Activated gamma-delta T cell (primary cell): ENCODE measurements at places on chromosomes 6 and 20.

DNA sequence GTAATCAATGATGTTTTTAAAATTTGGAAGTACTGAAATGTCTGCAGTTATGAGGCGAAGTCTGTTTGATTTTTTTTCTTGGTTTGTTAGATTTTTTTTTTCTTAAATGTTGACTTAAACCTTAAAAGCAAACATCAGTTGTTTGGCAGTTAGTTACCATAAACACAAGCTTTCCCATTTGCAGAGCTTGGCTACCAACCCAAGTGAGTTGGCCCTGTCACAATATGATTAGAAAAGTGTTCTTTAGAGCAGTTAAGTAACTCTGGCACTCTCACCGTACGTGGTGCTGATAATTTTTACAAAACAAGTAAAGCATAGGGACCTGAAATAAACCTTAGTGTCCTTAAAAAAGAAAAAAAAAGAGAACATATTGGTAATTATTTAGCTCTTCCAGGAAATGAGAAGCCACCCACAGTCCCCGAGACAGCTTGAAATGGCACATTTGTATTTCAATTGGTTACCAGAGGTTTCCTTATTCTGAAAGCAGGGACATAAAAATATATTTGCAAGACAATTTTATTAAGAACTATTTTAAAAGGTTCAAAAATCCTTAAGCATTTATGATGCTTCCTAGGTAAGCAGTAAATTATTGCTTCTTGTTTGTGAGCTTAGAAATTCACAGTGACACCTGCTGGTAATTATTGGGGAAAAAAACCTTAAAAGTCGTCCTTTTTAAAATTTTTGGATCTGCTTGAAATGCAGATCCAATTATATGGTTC lies 3.9 kb downstream of the HEY2 start:
- no peak for DNase-seq

DNA sequence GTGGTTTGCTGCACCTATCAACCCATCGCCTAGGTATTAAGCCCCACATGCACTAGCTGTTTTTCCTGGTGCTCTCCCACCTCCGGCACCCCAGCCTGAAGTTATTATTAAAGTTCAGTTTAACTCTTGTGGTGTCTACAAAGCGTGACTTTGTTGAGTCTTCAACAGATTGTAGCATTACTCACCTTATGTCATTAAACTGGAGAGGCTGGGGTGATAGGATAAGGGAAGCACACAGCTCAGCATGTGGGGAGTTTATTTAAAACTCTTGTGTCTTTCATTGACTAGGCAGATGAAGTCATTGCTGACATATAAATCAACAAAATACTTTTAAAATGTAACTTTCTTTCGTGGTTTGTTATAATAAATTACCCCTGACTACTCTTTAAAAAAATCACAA lies 84.7 kb upstream of the GCM1 start:
- no peak for DNase-seq

GRCh38 chr20:8755340-8756118 lies 313.4 kb upstream of the PLCB4 start:
- no peak for DNase-seq

DNA sequence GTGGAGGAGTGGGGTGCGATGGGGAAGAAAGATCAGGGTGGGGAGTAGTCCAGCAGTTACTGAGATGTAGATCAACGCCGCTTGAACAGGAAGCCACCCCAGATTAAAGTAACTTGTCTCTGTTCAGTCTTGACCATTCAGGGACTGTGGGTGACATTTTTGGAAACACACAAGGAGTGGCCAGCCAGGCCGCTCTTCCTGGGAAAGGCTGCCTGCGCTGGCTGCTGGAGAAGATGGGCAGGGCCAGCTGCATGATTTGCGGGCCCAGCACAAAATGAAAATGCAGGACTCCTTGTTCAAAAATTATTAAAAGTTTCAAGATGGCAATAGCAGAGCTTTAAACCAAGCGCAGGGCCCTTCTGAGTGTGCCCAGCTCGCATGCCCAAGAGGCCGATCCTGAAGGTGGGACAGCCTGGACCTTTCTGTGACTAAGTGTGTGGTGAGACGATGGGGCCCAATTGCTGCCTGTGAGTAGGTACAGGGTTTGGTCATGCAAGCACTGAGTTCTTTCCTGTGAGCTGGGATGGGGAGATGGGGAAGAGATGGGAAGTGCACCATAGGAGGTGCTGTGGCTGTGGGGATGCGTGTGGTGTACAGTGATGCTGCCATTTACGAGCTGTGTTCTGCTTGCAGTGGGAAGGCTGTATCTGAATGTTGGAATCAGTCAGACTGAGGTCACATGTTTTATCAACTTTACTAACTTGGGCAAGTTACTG lies 51.3 kb downstream of the DAAM2 start:
- DNase-seq = no peak

GRCh38 chr6:7833751-7834070 lies 76.9 kb downstream of the TXNDC5 start:
- no peak for DNase-seq

GRCh38 chr6:112634376-112634775 lies 287.2 kb downstream of the RFPL4B start:
- no peak for DNase-seq

DNA sequence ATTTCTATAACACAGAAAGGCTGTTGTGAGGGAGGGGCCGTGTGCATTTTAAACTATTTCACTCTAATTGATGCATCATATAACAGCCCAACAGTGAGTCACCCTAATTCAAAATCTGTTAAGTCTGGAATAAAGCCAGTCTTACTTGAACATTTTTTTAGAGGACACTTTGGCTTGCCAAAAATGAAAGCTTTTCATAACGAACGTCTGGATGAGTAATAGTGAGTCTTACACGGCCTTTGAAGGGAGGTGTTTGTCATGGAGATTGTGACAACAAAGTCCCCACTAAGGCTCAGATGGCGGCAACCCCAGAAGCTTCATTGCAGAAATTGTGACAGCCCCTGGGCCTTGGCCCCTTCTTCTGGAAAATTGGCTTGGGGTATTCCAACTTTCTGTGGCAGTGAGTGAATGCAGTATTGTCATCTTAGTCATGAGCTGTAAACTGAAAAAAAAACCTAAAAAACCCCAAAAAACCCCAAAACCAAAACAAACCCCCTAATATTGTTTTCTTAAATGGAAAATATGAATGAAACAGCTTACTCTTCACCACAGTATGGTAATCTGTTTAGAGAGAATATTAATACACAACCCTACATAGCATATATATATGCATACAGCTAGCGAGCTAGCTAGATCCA lies 92.6 kb upstream of the CLDN20 start:
- no peak for DNase-seq

DNA sequence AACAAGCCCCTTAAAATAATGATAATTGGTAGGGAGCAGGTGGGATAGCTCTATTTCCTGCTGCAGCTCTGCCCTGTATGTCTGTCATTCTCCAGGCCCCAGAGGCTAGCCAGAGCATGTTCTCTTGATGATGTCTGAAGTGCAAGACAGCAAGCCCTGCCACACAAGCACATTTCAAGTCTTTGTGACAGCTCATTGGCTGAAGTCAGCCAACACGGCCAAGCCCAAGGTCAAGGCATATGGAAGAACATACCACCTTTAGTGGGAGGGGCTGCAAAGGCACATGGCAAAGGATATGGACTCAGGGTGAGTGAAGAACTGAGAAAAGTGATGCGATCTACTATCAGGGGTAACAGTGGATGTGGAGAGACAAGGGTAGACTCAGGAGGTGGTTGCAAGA lies 116.1 kb downstream of the PRND start:
- DNase-seq = no peak

DNA sequence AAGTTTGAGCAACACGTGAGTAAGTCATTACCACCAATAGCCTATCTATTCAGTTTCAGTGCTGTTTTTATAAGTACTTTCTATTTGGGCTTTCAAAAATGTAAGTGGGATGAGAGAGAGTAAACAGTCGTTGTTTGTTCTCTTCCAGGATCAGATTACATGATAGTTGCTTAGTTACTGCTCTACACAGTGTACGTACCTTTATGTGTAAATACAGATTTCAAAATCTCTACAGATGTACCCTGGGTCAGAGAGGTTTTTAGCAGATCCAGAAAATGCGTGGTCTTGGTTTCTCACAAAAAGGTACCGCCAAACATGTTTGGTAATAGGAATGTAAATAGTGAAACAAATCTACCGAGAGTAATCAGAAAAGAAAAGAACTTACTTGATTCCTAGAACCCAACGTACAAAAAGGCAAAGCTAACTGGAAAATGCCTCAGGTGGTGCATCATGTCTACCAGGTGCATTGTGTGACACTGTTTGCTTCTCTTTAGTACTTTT lies 421.1 kb downstream of the BCKDHB start:
- no peak for DNase-seq

DNA sequence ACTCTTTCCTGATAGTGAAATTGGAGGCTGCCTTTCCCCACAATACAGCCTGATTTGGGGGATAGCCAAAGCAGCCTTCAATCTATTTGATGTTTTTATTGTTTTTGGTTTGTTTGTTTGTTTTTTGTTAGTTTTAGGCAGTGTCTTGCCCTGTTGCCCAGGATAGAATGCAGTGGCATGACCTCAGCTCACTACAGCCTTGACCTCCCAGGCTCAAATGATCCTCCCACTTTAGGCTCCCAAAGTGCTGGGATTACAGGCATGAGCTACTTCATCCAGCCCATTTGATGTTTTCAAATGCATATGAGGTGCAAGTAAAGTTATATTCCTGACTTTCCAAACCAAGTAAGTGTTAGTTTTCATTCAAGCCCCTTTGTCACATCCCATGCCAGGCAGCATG lies 41.3 kb upstream of the SEC63 start:
- DNase-seq = no peak

- no peak for DNase-seq
Observed at GRCh38 chr20:4415281-4415680, 306.4 kb upstream of the PRND start.

DNA sequence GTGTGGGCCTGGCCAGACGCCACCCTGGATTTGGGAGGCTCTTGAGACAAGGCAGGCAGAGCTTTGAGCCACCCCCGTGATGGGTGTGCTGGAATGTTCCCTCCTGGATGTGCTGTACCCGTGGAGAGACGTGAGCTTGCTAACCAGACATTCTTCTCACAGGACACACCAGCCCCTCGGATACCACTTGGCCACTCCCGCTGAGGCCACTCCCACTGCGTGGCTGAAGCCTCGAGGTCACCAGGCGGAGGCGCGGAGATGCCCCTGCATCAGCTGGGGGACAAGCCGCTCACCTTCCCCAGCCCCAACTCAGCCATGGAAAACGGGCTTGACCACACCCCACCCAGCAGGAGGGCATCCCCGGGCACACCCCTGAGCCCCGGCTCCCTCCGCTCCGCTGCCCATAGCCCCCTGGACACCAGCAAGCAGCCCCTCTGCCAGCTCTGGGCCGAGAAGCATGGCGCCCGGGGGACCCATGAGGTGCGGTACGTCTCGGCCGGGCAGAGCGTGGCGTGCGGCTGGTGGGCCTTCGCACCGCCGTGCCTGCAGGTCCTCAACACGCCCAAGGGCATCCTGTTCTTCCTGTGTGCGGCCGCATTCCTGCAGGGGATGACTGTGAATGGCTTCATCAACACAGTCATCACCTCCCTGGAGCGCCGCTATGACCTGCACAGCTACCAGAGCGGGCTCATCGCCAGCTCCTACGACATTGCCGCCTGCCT lies 14.1 kb downstream of the SLCO4A1 start:
- DNase-seq = no peak
